ENCODE measurements at places on chromosomes 16 and 17.
A peak's percentile ranks its signal among the peaks of the same experiment; 100 is the strongest.

- DNase-seq: no peak
Observed at GRCh38 chr17:78558181-78558850, 18.9 kb downstream of the DNAH17 start.

DNA sequence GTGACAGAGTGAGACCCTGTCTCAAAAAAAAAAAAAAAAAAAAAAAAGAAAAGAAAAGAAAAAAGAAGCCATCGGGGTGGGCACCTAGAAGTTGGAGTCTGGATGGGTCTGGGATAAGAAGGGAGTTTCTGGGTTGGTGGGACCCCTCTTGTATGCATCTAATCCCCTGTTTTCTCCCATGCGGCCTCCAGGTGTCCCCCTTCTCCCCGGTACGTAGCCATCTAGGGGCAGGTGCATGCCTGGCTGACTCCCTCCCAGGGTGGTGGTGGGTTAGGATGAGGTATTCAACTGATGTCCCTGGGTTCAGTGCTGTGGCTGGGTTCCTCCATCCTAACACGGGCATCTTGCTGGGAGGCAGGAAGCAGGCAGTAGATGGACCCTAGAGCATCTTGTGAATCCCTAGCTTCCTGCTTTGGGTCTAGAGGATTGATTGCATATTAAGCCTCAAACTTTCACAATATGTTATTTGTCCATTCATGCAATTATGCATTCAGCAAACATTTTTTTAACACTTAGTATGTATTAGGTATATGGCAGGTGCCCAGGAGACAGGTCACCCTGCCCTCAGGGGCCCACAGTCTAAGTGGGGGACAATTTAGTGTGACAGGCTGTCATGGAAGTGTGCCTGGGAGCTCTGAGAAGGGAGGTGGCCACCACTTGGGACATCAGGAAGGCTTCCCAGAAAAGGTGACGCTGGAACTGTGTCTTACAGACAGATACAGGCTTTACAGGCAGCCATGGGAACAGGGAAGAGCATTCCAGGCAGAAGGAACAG is 13.1 kb downstream of the FMNL1 start:
- DNase-seq: no peak

DNA sequence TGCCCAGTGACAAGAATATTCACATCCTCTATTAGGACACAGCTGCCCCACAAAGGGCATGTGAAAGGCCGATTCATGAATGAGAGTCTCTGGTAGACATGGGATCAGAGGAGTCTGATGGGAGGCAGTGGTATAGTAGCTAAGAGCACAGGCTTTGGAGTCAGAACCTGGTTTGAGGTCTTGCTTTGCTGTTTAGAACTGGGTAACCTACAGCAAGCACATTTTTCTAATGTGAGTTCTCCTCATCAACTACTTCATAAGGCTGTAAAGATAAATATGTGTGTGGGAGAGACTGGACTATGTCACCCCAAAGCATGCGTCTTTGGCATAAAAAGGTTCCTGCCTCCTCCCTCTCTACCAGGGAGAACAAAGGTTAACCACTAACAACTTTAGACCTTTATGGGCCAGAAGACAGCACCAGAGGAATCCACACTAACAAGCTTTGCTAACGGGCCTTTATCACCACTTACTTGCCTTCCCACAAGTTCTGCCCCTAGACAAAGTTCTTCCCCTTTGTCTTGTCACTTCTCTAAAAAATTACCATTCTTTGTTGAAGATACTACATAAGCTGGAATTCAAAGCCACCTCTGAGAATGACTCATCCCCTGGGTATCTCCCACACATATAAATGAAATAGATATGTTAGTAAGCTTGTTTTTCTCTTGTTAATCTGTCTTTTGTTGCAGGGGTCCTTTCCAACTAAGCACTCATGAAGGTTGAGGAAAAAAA is 21.1 kb downstream of the CDR2 start:
- DNase-seq: no peak

GRCh38 chr17:17033466-17033865 is 8.8 kb upstream of the MPRIP start:
- DNase-seq: no peak

DNA sequence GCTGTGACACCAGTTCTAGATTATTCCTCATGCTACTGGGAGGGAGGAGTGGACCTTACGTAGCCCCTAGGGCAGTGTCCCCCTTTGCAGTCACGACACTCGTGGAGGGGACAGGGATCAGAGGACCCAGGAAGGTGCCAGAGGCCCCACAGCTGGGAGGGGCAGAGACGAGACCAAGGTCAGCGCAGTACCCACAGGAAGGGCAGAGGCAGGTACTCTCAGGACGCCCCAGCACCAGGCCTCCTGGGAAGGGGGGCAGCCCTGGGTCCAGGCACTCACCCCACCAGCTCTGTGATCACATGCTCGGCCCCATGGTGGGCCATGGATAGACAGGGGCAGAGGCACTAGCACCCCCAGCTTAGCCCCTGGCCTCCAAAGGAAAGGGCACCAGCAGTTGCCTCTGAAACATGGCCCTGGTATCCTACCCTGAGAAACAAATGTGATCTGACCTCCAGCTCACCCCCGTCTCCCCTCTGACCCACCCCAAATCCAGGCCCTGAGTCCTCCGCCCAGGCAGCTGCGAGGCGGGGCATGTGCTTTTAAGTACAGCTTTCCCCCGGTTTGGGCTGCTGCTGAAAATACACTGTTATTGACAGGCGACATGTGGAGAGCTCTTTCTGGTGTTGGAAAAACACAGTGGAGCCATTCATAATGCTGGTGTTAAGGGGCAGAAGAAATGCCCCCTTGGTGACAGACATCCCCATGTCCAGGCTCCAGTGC is 361.9 kb downstream of the C16orf95 start:
- no peak for DNase-seq

GRCh38 chr17:48604770-48605329 is at the start of gene HOXB6:
TSS of gene HOXB6 (minus strand) at chr17:48604986. CDS start at chr17:48598150, 6,836 bp downstream.
- no peak for DNase-seq

- DNase-seq: no peak
Observed at GRCh38 chr16:73396556-73396955, 348.6 kb upstream of the ZFHX3 start.

DNA sequence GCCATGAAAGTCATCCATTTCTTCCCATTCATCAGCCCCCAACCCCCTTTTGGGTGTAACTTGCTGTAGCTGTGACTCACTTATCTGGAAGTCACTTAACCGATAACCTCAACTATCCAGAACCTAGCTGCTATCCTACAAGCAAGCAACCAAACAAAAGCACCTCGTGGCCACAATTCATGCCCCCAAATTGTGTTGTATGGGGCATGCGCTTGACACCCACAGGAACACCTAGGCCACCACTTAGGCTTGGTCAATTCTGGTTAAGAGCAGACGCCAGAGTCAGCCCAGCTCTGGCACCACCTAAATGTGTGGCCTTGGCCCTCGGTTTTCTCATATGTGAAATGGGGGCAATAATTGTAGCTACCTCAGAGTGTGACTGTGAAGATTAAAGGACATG is 3.7 kb downstream of the PIK3R5 start:
- DNase-seq: no peak

- DNase-seq: no peak
Observed at GRCh38 chr17:9897372-9897968, 7.6 kb downstream of the RCVRN start.

- no peak for DNase-seq
Observed at GRCh38 chr16:85424260-85425073, 188.7 kb upstream of the GSE1 start.

DNA sequence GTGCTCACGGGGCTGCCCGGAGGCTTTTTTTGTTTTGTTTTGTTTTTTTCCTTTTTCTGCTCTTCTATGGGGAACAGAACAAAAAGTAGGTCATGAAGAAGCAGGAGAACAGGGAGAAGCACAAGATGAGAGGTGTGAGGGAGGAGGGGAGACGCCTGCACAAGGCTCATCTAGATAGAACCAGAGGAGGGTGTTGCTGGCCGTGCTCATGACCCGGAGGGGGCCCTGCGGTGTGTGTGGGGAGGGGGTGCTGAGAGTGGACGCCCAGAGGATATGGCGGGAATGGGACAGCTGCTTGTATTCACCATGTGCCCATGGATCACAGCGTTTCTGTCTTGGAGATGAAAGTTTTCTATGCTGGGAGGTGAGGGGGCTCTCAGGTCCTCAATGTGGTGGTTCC is 183.7 kb downstream of the FOXL1 start:
- no peak for DNase-seq

- no peak for DNase-seq
Observed at GRCh38 chr16:53905028-53905427, 201.1 kb downstream of the FTO start.

GRCh38 chr16:31427441-31428278 is 500 bp downstream of the COX6A2 start:
- no peak for DNase-seq

DNA sequence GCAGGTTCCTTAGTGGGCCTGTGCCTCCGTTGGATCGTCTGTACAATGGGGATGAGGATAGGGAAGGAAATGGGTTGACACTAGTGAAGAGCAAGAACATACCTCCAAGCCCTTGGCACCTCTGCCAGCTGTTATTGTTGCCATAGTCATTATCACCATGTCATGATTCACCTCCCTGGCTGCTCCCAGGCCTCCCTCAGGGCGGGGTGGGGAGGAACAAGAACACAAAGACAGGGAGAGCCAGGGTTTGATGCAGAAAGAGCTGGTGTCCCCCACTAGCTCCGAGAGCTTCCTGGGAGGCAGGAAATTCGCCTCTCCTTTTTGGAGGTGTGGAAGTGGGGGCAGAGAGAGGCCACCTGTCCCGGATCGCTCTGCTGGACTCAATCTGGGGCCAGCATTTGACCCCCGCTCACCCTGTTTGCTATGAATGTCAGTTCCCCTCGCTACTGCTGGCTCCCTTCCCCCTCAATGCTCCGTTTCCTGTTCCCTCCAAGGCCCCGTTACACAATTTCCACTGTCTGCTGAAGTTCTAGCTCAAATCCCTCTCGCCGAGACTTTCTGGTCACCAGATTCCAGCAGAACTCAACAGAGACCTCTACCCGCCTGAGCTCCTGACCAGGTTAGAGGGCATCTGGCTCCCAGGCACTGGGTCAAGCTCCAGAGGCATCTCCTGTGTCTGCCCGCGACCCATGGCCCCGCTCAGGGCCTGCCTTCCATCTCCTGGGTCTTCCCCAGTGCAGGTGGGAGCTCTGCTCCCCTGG is 9.1 kb downstream of the TIMP2 start:
- peak; percentile 36 for DNase-seq

- DNase-seq: no peak
Observed at GRCh38 chr16:1291576-1291974, 17.9 kb upstream of the UBE2I start.

GRCh38 chr17:17420561-17421269 is 56.1 kb upstream of the MED9 start:
- DNase-seq: no peak

DNA sequence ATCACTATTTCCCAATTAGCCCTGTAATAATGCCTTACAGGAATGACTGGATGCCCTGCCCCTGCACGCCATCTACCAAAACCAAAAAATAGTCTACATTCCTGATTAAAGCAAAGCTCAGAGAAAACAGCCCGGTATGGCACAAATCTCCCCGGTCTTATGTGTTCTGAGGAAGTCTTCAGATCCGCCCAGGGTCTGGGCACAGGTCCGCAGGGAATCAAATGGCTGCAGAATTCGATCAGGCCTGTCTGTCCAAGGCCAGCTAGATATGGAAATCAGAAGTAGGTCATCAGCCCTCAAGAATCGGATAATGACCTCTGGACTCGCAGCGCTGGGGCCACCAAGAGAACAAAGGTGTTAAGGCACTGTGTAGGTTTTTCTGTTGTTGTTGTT is 171.0 kb downstream of the ZFHX3 start:
- DNase-seq: no peak

- DNase-seq: no peak
Observed at GRCh38 chr17:57833179-57833939, 16.5 kb downstream of the MRPS23 start.

GRCh38 chr17:50177983-50178834 is 12.4 kb downstream of the SGCA start:
- peak; percentile 97 for DNase-seq

- DNase-seq: no peak
Observed at GRCh38 chr17:76086384-76086783, 7.4 kb downstream of the ZACN start.

DNA sequence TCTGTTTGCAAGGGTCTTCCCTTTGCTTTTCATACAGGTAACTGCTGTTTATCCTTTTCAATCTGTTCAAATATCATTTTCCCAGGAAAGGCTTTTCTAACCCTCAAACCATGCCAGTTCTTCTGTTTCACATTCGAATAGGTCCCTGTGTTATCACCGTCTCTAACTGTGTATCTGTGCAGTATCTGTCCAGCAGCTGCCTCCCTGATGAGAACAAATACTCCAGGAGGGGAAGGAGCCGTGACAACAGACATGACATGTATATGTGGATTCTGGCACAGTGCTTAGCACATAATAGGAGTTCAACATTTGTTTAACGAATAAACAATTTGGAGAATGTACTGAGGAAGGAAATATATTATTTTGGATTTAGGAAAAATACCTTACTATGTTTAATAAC is 95.7 kb downstream of the STX8 start:
- DNase-seq: no peak

DNA sequence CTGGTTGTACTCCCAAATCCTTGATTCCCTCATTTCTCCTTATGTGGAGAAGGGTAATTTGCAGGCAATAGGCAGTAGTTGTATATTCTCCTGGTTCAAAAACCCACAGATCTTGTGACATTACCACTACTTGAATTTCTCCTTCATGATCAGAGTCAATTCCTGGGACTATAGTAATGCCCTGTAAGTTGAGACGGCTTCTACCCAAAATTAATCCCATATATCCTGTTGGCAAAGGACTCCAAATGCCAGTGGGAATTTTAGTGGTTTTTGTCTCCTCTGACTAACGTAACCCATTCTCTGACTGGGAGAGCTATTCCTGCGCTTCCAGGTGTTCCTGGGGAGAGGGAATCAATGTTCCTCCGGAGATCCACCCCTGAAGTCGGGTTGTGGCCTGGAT is 11.6 kb upstream of the ZNF689 start:
- no peak for DNase-seq

DNA sequence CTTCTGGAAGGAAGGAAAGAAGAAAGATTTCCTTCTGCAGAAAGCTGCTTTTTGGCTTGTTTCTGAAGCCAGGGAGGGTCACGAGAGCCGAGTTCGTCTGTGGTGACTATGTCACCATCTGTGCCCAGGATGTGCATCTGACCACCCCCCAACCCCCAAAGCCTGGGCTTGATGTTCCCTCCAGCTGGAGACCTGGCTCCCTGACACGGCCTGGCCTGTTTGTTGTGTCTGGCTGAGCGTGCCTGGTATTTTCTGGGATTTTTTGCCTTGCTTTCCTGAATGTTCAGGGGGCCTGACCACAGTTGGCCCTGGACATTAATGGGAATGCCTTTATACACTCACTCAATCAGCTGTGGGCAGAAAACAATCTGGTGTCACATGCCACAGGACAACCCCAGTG is 38.9 kb downstream of the LGALS9 start:
- no peak for DNase-seq
